T-cell (primary cell): ENCODE measurements at places on chromosomes 2 and 18.

DNA sequence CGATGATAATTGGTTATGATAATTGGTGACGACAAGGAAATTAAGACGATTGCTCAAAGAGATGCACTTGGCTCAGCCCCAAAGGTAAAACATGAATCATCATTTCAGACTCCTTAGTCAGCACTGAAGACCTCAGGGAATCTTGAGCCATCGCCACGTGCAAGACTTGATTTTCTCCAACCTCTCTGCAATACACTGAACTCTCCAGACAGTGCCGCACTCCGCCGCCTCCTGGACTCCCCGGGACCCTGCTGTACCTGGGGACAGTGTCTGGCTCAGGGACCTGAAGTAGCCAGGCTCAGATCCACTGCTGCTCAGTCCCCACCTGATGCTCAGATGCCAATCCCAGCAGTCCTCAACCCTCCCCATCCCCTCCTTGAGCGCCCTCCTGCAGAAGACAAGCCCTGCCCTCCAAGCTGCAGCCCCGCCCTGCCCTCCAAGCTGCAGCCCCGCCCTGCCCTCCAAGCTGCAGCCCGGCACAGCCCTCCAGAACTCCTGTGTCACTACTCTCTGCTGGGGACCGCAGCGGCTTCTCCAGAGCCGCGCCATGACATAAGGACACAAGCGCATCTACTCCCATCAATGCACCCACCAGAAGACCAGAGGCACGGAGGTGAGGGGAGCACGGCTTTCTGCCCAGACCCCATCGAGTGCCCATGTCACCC, 1.1 kb downstream of the TMEM18 start:
- peak; percentile 39 for DNase-seq

- DNase-seq, result no peak
These were observed 290.9 kb upstream of the HDAC4 start for GRCh38 chr2:239691720-239692119.

DNA sequence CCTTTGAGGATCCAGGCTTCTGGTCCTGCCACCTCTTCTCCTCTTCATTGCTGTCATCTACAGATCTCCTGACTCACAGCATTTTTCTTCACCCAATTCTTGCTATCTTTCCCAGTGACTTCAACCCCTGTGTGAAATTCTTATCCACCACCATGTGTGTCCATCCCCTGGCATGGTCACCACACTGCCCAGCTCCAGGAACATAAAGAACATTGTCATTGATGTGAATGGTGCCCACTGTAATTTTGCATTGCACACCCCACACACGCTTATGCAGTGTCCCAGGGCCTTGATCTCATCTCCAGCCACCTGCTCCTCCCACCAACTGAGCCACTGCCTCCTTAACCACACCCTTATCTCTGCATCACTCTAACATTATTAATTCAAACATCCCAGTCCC, 85.3 kb downstream of the C1D start:
- no peak for DNase-seq

GRCh38 chr18:5311301-5311989, 15.9 kb upstream of the ZBTB14 start:
- no peak for DNase-seq

- peak; percentile 59 for DNase-seq
These were observed 650.5 kb downstream of the GALR1 start for GRCh38 chr18:77899972-77900754.

DNA sequence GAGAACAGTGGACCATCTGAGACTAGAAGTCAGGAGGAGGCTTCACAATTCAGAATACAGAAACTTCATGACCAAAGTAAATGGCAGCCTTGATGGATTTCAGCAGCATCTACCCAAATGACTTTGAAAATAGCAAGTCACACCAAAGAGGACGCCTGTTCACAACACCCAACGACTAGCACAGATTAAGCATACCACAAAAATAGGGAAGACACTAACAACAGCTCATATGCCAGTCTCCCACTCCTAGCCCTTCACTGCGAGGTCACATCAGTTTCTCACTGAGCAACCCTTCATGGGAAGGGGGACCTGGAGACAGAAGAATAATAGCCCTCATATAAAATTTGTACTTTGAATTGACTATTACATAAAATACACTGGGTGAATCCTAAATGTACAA, 228.4 kb upstream of the SLC39A10 start:
- DNase-seq, result no peak

GRCh38 chr2:163348857-163349380, 386.9 kb downstream of the FIGN start:
- no peak for DNase-seq

GRCh38 chr2:23445450-23445868, 60.5 kb downstream of the KLHL29 start:
- DNase-seq, result no peak

- DNase-seq, result no peak
These were observed 4.1 kb upstream of the SERPINB8 start for GRCh38 chr18:63965716-63966330.

DNA sequence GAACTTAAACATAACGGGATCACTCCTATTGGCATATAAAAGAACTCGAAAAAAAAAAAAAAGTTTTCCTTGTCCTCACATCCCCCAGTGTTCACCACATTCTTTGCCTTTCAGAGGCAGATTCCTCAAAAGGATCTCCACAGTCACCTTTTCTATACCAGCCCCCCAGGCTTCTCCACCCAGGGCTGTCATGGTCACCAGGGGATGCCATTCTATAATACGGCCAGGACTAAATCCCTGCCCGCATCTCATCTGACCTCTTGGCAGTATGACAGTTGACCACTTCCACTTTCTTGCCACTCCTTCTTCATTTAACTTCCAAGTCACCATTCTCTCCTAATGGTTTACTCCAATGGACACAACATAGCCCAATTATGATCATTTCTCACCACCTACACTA, 29.3 kb downstream of the SOS1 start:
- DNase-seq, result no peak

- DNase-seq, result no peak
These were observed 568.3 kb upstream of the MEX3C start for GRCh38 chr18:51765606-51766360.

- DNase-seq, result no peak
These were observed 142.7 kb downstream of the PTGR3 start for GRCh38 chr18:75066021-75066880.

GRCh38 chr18:12397793-12398192, 9.9 kb upstream of the PRELID3A start:
- DNase-seq, result no peak

- no peak for DNase-seq
These were observed 20.2 kb downstream of the SCYGR8 start for GRCh38 chr2:227765788-227766372.

DNA sequence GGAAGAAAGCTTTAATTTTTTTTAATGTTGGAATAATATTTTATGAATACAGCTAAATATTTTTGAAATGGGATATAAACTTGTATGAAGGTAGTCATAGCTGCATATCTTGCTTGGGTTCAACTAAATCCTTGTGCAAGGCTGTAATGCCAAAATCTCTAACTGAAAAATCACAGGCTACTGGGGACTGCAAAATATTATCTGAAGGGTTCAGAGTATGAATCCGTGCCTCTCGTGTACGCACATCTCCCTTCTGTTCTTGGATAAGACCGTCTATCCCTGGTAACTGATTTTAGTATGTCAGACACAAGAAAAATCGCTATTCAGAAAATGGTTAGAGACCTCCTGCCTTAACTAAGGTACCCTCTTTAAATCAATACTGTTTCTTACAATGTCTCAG, 71.8 kb downstream of the ACVR1 start:
- DNase-seq, result no peak

GRCh38 chr2:21392649-21393048, 268.9 kb downstream of the TDRD15 start:
- no peak for DNase-seq
